Left ventricle myocardium superior (tissue), 1 donor: ENCODE measurements at places on chromosomes 7 and 10.

DNA sequence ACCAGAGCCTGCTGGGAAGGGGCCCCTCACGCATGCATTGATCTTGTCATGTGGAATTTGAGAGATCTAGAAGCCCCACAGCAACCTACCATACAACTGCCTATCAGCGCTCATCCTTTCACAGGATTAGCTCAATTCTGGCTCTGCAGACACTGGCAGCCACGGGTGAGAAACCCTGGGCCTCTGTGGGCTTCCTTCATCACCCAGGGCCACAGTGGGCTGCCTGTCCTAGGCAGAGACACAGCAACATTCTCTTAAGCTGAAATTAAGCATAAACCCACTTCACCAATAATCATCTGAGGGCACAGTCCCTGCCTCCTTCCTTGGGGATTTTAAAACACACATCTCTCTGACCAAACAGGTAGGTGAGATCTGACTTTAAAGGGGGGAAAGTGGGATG lies 3.3 kb upstream of the PRSS2 start:
- no peak for DNase-seq

DNA sequence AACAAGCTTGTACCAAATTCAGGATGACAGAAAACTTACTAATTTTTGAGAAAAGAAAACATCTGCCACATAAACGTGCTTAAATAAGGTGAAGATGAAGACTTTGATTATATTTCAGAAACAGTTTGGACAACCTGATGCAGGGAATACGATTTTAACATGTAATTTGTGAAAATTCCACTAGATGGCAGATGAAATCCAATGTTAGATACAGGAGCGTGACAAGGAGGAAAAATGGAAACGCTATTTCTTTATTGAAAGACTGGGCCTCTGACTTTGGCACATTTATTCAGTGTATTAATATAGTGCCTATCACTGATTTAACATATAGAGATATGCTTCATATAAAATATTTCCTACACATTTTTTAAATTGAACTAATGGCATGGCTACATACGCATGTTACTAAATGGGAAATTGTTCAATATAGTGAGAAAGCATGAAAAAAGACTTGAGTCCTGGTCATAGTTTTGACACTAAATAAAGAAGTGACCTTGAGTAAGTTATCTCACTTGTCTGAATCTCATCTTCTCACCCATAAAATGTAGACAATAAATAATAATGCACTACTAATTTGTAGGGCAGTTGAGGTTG lies 60.7 kb downstream of the CD36 start:
- DNase-seq = no peak

DNA sequence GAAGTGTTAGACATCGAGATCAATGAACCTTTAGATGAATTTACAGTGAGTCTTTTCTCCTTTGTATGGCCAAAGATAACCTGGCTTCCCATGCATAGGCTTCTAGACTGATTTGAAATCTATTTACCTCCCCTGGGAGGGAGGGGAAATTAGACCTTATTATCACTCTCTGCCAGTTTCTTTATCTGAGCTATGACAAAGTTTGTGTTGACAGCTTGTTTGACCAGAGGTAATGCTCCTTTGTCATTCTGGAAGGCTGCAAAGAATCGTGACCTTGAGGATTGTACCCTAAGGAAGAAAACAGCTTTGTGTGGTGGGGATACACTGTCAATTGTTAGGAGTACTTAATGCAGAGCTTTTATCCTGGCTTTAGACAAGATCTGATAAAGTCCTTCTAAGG lies 36.4 kb downstream of the RBM33 start:
- DNase-seq = no peak

- no peak for DNase-seq
These were observed 264.0 kb downstream of the INHBA start for GRCh38 chr7:41438705-41439514.
